Muscle of leg (tissue), 16 donors: ENCODE measurements at places on chromosomes 12 and 14.

DNA sequence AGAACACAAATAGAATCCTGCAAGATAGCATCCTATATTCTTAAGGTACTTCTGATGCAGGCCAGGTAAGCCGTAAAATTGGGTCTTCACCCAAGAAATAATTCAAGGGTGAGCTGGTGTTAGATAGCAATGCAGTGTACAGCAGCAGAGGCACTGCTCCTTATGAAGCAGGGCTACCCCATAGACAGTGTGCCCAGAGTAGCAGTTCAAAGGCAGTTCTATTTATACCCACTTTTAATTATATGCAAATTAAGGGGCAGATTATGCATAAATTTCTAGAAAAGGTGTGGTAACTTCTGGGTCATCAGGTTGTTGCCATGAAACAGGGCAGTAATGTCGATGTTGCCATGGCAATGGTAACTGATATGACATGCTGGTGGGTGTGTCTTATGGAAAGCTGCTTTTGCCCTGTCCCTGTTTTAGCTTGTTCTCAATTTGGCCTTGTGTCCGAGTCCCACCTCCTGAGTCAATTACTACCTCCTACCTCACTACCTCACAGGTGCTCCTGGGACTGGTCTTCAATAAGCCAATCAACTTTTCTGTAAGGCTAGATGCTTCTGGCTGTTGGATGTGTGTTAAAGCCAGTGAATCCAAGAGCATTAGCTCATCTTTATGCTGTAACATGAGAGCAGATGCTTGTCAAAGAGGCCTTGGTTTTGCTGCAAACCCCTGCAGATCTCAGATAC is 61.0 kb downstream of the PPM1A start:
- no peak for DNase-seq

GRCh38 chr12:55733021-55733555 is 4.3 kb upstream of the CD63 start:
- no peak for DNase-seq

- DNase-seq = no peak
Measured at GRCh38 chr14:55450987-55451386, 10.6 kb upstream of the TBPL2 start.

GRCh38 chr12:78891646-78892353 is 27.2 kb downstream of the SYT1 start:
- no peak for DNase-seq

DNA sequence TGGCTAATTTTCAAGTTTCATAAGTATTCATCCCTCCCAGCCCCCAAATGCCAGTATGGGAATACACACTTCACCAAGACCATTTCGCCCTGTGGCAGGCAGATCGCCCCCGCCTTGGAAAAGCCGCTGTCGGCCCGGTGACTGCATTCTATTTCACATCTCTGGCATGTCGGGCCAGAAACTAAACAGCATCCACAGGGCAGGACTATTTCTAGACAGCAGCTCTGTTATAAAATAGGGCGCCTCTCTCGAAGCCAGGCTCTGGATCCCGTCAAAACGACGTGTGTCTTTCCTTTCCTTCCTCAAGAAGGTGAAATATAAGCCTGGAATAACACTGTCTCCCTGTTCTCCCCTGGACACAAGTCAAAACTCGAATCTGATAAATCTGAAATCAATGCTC is 56.8 kb downstream of the GSC start:
- no peak for DNase-seq

DNA sequence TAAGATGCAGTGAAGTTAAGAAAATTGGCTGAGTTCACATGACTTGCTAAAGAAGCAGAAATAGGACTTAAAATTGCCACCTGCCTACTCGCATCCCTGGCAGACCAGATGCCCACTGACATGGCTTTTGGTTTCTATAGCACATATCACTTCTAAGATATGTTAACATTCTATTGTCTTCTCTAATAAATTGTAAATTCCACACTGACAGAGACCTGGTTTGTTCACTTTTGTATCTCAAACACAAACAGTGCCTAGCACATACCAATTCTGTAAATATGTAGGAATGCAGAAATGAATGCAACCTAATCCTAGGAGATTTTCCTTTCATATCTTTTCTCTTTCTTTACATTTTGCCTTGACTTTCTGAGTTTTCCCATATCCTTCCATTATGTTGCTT is 1047.6 kb downstream of the AACS start:
- DNase-seq = no peak

GRCh38 chr14:60686865-60687264 is 37.3 kb downstream of the SIX4 start:
- no peak for DNase-seq

DNA sequence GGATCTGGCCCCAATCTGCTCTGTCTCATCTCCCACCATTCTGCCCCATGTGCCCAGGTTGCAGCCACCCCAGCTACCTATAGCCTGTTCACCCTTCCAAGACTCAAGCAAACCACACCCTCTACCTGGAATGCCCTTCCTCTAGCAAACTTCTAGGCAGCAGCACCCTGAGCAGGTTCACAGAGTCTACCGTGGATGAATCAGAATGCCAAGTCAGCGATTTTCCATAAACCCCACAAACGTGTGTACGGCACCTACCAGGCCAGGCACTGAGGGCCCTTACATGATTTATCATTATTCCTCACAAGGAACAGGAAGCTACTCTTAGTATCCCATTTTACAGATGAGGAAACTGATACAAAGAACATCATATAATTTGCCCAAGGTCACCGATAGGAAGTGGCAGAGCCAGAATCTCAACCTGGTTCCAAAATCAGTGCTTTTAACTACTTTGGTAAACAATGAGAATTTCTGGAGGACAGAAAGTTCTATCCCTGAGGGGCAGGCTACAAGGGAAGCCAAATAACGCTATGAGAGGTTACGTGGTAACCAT is 28.0 kb upstream of the DHRS4 start:
- no peak for DNase-seq

- DNase-seq = peak; percentile 46
Measured at GRCh38 chr14:80956922-80957321, 1.5 kb downstream of the TSHR start.

- no peak for DNase-seq
Measured at GRCh38 chr12:39287817-39288216, 155.1 kb downstream of the KIF21A start.

DNA sequence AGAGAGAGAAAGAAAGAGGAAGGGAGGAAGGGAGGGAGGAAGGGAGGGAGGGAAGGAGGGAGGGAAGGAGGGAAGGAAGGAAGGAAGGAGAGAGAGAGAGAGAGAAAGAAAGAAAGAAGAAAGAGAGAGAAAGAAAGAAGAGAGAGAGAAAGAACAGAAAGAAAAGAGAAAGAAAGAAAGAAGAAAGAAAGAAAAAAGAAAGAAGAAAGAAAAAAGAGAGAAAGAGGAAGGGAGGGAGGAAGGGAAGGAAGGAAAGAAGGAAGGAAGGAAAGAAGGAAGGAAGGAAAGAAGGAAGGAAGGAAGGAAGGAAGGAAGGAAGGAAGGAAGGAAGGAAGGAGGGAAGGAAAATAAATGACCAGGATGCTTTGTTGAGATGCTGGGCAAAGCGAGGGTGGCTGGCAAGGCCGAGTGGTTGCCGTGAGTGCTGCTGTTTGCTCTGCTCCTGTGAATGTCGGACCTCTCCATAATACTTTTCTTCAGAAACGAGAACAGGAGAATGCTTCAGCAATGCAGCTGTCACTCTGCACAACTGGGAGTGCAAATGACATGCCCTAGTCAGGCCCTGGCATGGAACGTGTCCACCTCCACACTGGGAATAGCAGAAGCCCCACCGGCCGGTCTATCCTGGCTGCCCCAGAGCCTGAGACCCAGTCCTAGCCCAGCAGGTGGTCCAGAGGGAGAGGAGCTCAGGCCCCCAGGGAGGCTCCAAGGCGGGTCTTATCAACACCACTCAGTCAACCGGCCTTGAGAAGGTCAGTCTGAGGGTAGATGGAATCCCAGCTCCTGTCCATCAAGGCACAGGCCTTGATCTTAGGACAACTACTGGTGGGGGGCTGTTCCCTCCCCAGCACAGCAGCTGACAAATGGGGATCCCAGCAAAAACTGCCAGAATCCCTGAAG is 25.1 kb upstream of the EIF5 start:
- DNase-seq = peak; percentile 13

DNA sequence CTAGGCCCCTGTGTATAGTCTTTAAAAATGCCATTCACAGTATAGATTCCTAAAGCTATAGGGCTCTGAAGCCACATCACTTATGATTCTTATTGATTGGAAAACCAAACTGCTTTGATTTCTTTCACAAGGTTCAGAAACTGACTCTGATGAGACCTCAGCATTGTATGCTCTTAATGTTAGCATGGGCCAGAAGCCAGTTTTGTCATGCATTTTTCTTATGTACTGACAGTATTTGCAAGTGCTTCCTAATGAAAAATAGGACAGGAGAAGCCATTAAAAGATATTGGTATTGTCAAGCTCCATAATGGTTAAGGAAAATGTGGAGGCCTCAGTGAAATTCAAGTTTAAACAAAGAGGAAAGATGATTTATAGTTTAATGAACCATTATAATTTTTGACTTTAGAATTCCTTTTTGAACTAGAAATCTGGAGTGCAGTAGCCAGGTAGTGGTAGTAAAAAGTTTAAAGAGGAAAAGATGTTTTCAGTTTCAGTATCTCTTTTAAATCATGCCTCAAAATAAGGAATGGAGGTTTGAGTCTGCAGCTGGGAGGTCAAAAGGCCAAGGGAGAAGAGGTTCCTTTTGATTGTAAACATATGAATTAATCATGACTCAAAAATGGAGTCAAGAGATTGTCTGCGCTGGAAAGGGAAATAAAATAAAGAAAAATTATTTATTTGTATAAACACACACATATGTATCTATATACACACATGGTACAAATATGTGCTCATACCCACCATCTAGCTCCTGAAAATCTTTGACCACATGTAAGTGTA is 388.1 kb upstream of the PRICKLE1 start:
- peak; percentile 28 for DNase-seq

GRCh38 chr12:107144441-107144840 is 51.1 kb upstream of the CRY1 start:
- DNase-seq = no peak

GRCh38 chr14:69863083-69863482 is 16.1 kb upstream of the SMOC1 start:
- DNase-seq = no peak

DNA sequence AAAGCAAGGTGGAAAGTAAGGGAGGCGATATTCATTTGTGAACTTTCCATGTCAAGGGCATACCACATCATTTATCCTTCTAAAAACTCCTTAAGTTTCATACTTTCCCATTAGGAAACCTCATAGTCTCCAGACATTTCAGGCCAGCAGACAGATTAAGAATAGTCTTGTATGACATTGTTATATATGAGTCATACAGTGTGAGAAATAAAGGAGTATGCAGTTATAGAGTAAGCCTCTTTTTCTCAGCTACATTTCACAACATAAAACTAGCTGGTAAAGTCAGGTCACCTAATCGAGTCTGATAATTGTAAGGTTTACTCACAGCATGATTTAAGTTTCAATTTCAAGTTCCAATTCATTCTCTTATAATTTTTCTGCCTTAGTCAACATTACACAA is 164.3 kb downstream of the GRIP1 start:
- no peak for DNase-seq

DNA sequence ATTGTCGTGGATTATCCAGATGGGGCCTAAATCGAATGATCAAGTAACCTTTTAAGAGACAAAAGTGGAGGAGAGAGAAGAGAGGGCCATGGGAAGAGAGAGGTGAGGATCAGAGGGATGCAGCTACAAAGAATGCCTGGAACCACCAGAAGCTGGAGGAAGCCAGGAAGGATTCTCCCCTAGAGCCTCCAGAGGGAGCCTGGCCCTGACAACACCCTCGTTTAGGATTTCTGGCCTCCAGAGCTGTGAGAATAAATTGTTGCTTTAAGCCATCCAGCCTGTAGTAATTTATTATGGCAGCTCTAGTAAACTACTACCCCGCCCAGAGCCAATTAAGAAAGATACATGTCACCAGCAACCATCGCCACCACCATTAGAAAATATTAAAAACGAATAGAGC is 46.2 kb upstream of the GSC start:
- peak; percentile 28 for DNase-seq

DNA sequence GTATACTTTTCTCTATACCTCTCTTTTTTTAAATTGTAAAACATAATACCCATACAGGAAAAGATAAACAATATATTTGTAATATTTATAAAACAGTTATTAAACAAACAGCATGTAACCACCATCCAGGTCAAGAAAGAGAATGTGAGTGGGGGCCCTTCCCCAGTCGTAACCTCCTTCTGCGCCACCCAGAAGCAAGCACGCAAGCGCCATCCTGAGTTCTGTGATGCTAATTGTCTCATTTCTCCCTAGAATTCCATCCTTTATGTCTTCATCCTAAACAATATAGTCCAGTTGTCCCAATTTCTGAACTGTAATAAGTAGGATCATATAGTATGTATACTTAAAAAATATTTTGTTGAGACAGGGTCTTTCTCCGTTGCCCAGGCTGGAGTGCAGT is 129.5 kb downstream of the EXOC5 start:
- no peak for DNase-seq

GRCh38 chr12:132170094-132170636 is 25.9 kb downstream of the NOC4L start:
- DNase-seq = no peak

- DNase-seq = no peak
Measured at GRCh38 chr12:110531741-110532333, 29.7 kb downstream of the RAD9B start.

GRCh38 chr12:124681779-124682391 is 114.5 kb upstream of the NCOR2 start:
- DNase-seq = peak; percentile 83

- peak; percentile 51 for DNase-seq
Measured at GRCh38 chr12:57813971-57814772, 4.4 kb downstream of the AVIL start.

- DNase-seq = no peak
Measured at GRCh38 chr12:113065126-113066007, 8.8 kb downstream of the DTX1 start.

DNA sequence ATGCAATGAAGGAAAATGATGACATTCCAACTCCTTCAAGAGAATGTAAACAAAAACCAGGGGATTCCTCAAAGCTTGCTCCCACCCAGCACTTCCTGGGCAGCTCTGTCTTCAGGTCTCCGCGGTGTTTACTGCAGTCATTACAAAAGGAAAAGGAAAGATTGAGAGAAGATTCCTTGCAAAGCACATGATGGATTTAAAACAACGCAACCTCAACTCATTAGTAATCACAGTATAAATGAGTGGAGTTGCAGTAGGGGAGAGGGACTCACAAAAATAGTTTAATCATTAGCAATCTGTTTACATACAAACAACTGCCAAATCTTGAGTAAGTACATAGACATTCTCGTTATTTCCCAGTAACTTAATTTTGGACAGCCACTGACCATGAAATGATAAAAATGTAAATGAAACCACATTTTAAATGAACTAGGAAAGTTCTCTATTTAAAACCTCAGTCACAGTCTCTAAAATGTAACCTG is 49.7 kb upstream of the OVCH1 start:
- no peak for DNase-seq

DNA sequence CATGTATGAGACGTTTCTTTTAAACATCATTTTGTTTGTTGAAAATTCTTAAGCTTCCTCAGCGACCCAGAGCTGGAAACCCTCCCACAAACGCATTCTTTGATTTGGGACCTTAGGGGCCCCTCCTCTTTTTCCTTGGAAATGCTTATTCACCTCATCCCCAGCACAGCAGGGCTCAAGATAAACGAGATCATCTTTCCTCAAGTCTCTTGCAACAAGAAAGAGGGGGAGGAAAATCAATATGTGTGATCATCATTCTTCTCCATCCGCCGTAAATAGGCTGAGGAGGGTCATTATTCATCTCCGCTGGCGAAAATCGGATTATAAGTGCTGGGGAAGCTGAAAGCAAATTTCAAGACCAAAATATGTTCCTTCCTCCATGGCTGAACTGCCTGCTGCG is 1415.2 kb downstream of the AACS start:
- no peak for DNase-seq
